ENCODE measurements at places on chromosomes 12 and 14. TPM values are rescaled to one million over a fixed set of nuclear protein-coding genes. Genes with fewer than 3 reads are reported as not detected.

DNA sequence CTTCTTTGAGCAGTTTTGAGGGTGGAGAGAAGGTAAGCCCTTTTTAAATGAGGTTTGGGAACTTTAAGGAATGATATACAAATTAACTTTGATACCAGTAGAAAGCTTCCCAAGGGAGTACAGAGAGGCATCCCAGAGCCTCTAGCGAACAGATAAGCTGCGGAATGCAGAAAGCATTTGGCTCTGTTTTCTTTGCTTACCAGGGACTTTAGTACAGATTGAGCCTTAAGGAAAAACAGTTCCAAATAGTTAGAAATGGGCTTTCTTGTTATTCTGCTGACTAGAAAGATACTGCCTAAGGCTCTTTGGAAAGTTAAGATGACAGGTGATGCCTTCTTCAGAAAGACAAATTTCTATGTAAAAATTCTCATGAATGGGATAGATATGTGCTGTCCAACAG is 261.7 kb upstream of the FOXN3 start:
- peak; percentile 14 for DNase-seq
- peaks cover 4% of the 10 kb centered on the region for H3K4me1 ChIP-seq
- no peak overlapping the region for H3K4me3 ChIP-seq
- H3K36me3 ChIP-seq: no peaks in the 10 kb centered on the region
- no peaks in the 10 kb centered on the region for H3K27me3 ChIP-seq

GRCh38 chr12:131505561-131505960 is 205.3 kb upstream of the SFSWAP start:
- no peak for DNase-seq
- H3K36me3 ChIP-seq: no peaks in the 10 kb centered on the region
- H3K4me1 ChIP-seq: no peaks in the 10 kb centered on the region
- H3K27me3 ChIP-seq: no peaks in the 10 kb centered on the region
- H3K27ac ChIP-seq: no peak overlapping the region

GRCh38 chr12:45351921-45352670 is 136.2 kb downstream of the ANO6 start:
- DNase-seq: no peak
- H3K4me1 ChIP-seq: peaks cover 1% of the 10 kb centered on the region
- H3K27ac ChIP-seq: peak overlapping the region; percentile 67
- H3K4me3 ChIP-seq: no peak overlapping the region
- H3K27me3 ChIP-seq: no peaks in the 10 kb centered on the region

DNA sequence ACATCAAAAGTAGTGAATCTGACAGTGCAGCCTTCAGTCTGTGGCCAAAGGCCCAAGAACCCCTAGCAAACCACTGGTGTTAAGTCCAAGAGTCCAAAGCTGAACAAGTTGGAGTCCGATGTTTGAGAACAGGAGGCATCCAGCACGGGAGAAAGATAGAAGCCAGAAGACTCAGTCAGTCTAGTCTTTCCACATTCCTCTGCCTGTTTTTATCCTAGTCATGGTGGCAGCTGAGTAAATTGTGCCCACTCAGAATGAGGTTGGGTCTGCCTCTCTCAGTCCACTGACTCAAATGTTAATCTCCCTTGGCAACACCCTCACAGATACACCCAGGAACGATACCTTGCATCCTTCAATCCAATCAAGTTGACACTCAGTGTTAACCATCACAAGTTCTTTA is 1255.4 kb downstream of the LRFN5 start:
- no peak overlapping the region for H3K27ac ChIP-seq
- no peak overlapping the region for H3K4me3 ChIP-seq
- DNase-seq: no peak
- H3K27me3 ChIP-seq: no peaks in the 10 kb centered on the region

GRCh38 chr14:29601616-29602015 is 326.0 kb downstream of the PRKD1 start:
- H3K36me3 ChIP-seq: no peaks in the 10 kb centered on the region
- peak; percentile 22 for DNase-seq
- H3K27me3 ChIP-seq: no peaks in the 10 kb centered on the region
- H3K27ac ChIP-seq: no peak overlapping the region
- H3K4me1 ChIP-seq: peaks cover 9% of the 10 kb centered on the region

The LTBR gene
- total RNA-seq: 2.2 TPM

The VDR gene
- total RNA-seq: not detected

GRCh38 chr12:89863968-89864367 is 155.3 kb upstream of the ATP2B1 start:
- H3K27ac ChIP-seq: no peak overlapping the region
- no peaks in the 10 kb centered on the region for H3K4me1 ChIP-seq
- H3K4me3 ChIP-seq: no peak overlapping the region
- no peaks in the 10 kb centered on the region for H3K36me3 ChIP-seq

The HEATR5A gene
- total RNA-seq: 31.7 TPM

DNA sequence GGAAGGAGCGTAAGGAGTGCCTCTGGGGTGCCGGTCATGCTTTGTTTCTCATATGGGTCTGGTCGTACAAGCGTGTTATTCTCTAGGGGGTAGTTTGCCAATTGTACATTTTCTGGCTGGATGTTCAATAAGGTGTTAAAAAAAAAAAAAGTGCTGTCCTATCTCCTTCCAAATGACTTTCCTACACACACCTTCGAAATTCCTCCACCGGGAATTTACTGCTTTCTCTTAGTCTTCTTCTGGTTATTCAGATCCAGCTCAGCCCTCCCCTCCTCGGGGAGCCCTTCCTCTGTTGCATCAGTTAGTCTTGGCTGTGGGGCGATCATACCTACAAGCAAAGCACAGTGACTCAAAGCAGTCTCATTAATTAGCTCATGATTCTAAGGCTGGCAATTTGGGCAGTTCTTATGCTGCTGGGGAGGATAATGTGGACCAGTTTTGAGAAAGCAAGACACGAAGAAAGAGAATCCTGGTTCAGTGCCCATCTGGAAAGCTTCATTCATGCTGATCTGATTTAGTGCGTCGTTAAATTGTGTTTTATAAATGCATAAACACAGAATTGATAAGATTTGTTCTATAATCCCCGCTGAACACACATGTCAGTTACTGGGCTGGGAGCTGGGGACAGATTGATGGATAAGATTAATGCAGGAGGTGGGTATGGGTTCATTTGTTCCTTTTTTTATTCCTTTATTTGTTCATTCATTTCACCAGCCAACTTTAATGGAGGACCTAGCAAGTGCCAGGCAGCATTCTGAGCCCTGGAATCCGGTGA is 9.2 kb upstream of the CLMN start:
- no peaks in the 10 kb centered on the region for H3K36me3 ChIP-seq
- no peak overlapping the region for H3K4me3 ChIP-seq
- no peak overlapping the region for H3K27ac ChIP-seq
- no peaks in the 10 kb centered on the region for H3K4me1 ChIP-seq

GRCh38 chr12:28021704-28022103 is 49.2 kb upstream of the PTHLH start:
- H3K27me3 ChIP-seq: no peaks in the 10 kb centered on the region
- no peak overlapping the region for H3K4me3 ChIP-seq
- H3K27ac ChIP-seq: no peak overlapping the region
- no peaks in the 10 kb centered on the region for H3K36me3 ChIP-seq
- no peaks in the 10 kb centered on the region for H3K4me1 ChIP-seq

DNA sequence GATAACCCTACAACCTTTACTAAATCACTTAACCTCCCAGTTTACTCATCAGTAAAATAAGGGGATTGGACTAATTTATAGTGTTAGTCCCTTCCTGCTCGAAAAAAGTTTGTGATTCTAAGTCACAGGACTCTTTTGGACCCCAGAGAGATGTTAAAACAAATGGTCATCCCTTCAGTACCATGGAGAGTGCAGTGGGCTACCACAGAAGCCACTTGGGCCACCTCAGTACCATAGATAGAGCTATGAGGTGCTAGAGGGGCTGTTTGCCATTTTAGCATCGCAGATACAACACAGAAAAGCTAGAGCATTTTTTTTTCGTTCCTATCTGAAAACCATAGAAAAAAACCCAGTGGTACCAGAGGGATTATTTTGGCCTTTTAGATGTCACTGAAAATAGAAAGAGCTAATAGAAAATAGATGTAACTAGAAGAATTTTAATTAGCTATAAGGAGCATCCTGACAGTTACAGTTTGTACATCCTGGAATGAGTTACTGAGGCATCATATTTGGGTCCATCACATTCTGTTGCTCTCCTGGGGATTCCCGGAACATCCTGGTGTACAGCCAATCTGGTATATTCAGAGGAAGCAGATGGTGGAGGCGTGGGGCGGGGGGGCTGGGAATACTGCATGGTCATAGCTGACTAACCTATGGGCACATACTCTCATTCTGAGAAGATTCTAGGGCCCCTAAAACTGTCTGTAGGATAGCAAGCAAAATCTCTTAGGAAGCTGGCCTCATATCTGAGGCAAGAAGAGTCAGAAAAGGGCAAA is 2.8 kb downstream of the ZNF219 start:
- peak; percentile 25 for DNase-seq
- H3K27ac ChIP-seq: peak overlapping the region; percentile 92
- peaks cover 24% of the 10 kb centered on the region for H3K36me3 ChIP-seq
- peaks cover 3% of the 10 kb centered on the region for H3K27me3 ChIP-seq

GRCh38 chr14:32366256-32366879 is 37.3 kb downstream of the AKAP6 start:
- no peak overlapping the region for H3K4me3 ChIP-seq
- peak; percentile 51 for DNase-seq
- H3K4me1 ChIP-seq: peaks cover 9% of the 10 kb centered on the region
- no peaks in the 10 kb centered on the region for H3K27me3 ChIP-seq
- H3K27ac ChIP-seq: no peak overlapping the region
- no peaks in the 10 kb centered on the region for H3K36me3 ChIP-seq

GRCh38 chr14:20624495-20625070 is 16.9 kb downstream of the OR6S1 start:
- H3K4me1 ChIP-seq: no peaks in the 10 kb centered on the region
- peak overlapping the region; percentile 31 for H3K4me3 ChIP-seq
- no peak overlapping the region for H3K27ac ChIP-seq
- H3K36me3 ChIP-seq: no peaks in the 10 kb centered on the region
- peak; percentile 49 for DNase-seq
- H3K27me3 ChIP-seq: peaks cover 67% of the 10 kb centered on the region

DNA sequence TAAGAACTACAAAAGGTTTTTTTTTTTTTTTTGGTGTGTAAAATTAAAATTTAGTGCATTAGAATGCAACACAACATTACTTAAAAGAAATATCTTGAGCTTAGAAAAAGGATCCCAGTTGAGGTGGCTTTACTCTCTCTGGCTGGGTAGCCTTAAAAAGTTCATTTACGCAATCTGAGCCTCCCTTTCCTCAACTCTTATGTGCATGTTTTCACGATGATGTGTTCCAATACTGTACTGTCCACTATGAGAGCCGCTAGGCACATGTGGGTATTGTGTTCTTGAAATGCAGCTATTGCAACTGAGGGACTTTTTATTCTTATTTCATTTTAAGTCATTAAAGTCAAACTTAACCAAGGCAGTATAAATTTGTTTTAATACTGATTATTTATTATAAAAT is 460.9 kb upstream of the SYT1 start:
- H3K4me3 ChIP-seq: no peak overlapping the region
- no peaks in the 10 kb centered on the region for H3K4me1 ChIP-seq
- H3K27ac ChIP-seq: no peak overlapping the region
- H3K36me3 ChIP-seq: no peaks in the 10 kb centered on the region

GRCh38 chr14:30299915-30300314 is 259.0 kb upstream of the G2E3 start:
- no peak overlapping the region for H3K4me3 ChIP-seq
- no peaks in the 10 kb centered on the region for H3K36me3 ChIP-seq
- peak; percentile 34 for DNase-seq
- H3K4me1 ChIP-seq: peaks cover 23% of the 10 kb centered on the region
- H3K27me3 ChIP-seq: no peaks in the 10 kb centered on the region
- H3K27ac ChIP-seq: no peak overlapping the region

The SLC17A8 gene
- total RNA-seq: not detected

DNA sequence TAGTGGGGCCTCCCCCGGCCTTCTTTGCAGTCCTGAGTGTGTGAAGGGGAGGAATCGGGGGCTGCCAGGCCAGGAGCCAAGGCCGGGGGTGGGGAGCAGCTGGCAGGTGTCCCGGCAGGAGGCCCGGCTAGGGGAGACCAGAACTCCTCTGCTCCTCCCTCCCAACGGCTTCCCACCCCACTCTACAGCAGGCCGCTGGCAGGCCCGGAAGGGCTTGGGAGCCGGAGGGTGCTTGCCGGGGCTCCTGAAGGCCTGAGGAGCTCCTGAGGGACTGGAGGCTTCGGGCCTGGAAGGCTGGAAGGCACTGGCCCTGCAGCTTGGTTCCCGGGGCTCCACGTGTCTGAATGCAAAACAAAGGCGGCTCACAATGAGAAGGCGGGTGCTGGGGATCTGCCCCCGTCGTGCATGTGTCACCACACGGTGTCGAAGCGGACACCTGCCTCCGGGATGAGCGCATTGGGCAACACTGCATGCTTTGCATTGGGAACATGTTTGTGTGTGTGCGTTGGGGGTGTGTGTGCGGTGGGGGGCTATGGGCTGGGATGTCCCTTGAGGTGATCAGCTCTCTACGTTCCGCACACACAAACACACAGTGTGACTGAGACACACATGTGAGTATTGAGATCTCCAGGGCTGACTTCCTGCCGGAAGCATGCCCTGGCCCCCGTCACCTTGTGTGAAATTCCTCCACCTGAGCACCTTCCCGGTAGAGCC is 30.9 kb upstream of the ANKRD9 start:
- no peaks in the 10 kb centered on the region for H3K36me3 ChIP-seq
- no peaks in the 10 kb centered on the region for H3K4me1 ChIP-seq
- H3K27me3 ChIP-seq: peaks cover 18% of the 10 kb centered on the region

- no peak overlapping the region for H3K4me3 ChIP-seq
- no peaks in the 10 kb centered on the region for H3K4me1 ChIP-seq
- no peaks in the 10 kb centered on the region for H3K27me3 ChIP-seq
- H3K27ac ChIP-seq: no peak overlapping the region
These were observed 18.5 kb upstream of the FOXN3 start for GRCh38 chr14:89435492-89435891.

GRCh38 chr12:8638951-8639350 is 23.7 kb downstream of the MFAP5 start:
- H3K4me3 ChIP-seq: no peak overlapping the region
- H3K4me1 ChIP-seq: no peaks in the 10 kb centered on the region
- DNase-seq: no peak
- no peak overlapping the region for H3K27ac ChIP-seq
- H3K27me3 ChIP-seq: no peaks in the 10 kb centered on the region

DNA sequence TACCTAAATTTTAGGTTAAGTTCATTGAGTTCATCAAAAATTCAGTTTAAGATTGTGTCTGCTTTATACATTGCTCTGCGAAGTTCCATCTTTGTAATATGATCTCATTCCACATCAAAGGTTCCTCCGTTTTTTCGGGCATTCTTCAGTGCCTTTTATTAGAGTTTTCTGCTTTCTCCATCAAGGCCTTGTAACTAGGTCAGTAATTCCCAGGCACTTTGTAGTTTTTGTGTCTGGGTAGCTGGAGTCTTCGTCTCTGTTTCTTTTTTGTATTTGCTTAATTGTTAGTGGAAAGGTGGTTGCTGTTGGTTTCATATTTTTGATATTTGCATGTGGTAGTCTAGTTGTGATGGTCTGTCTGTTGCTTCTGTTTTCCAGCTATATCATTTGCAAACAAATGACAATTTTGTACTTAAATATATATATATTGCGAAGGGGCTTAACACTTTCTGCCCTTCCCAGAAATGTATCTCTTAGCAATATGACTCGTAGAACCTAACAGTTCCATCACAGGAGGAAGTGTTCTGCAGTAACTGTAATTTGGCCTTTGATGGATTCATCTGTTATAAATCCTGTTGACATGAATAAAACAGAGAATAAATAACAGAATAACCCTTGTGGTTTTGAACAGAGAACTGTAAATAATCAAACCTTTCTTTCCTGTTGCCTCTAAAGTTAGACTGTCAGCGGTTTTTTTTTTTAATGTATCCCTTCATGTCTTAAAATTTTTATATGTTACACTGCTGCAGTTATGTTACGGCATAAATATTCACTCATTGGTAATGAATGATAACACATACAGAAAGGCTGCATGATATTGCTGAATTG is 88.4 kb upstream of the DYNC1H1 start:
- H3K36me3 ChIP-seq: no peaks in the 10 kb centered on the region
- no peak overlapping the region for H3K4me3 ChIP-seq
- H3K4me1 ChIP-seq: no peaks in the 10 kb centered on the region
- H3K27ac ChIP-seq: no peak overlapping the region

All from cardiac muscle cell (in vitro differentiated cells and primary cell).